ENCODE measurements at places on chromosomes 1 and 21. TPM values are rescaled to one million over a fixed set of nuclear protein-coding genes. Genes with fewer than 3 reads are reported as not detected.

GRCh38 chr1:65310078-65310587 is 790 bp downstream of the DNAJC6 start:
- no peaks in the 10 kb centered on the region for H3K36me3 ChIP-seq
- H3K27me3 ChIP-seq: no peaks in the 10 kb centered on the region
- H3K4me1 ChIP-seq: no peaks in the 10 kb centered on the region
- no peak overlapping the region for H3K27ac ChIP-seq
- H3K4me3 ChIP-seq: peak overlapping the region; percentile 41

DNA sequence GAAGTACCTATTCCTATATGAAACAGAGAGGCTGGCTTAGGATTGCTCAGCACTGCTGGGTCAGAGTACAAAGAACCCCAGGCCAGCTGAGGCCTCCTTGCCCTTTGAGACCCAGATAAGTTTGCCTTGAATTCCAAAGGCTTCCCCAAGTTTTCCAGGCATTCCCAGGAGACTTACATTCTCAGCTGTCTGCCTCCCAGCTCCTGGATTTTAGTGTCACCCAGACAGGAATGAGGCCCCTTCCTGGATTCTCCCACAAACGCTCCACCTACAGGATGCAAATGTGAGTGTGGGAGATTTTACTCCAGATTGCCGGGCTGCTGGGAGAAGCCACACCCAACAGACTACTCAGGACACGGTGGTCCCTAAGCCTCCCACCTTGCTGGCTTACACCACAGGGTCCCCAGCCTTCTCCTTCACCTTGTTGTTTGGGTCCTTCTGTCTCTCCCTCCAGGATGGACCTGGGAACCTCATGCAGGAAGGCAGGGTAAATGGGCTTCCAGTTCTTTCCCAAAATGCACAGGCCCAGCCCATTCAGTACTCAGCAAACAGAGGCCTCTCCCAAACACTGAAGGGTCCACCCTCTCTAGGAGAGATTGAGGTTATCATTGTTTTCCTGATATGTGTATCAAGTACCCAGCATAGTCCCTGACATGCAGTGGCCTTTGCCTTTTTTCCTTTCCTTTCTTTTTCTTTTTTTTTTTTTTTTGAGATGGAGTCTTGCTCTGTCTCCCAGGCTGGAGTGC is 10.6 kb downstream of the RHBG start:
- peaks cover 21% of the 10 kb centered on the region for H3K4me1 ChIP-seq
- H3K27me3 ChIP-seq: no peaks in the 10 kb centered on the region
- H3K4me3 ChIP-seq: no peak overlapping the region
- DNase-seq: peak; percentile 84

- H3K27ac ChIP-seq: no peak overlapping the region
- no peak overlapping the region for H3K4me3 ChIP-seq
- H3K4me1 ChIP-seq: no peaks in the 10 kb centered on the region
- H3K27me3 ChIP-seq: no peaks in the 10 kb centered on the region
- DNase-seq: no peak
- no peaks in the 10 kb centered on the region for H3K36me3 ChIP-seq
Observed at GRCh38 chr1:67777016-67777415, 56.3 kb downstream of the GNG12 start.

DNA sequence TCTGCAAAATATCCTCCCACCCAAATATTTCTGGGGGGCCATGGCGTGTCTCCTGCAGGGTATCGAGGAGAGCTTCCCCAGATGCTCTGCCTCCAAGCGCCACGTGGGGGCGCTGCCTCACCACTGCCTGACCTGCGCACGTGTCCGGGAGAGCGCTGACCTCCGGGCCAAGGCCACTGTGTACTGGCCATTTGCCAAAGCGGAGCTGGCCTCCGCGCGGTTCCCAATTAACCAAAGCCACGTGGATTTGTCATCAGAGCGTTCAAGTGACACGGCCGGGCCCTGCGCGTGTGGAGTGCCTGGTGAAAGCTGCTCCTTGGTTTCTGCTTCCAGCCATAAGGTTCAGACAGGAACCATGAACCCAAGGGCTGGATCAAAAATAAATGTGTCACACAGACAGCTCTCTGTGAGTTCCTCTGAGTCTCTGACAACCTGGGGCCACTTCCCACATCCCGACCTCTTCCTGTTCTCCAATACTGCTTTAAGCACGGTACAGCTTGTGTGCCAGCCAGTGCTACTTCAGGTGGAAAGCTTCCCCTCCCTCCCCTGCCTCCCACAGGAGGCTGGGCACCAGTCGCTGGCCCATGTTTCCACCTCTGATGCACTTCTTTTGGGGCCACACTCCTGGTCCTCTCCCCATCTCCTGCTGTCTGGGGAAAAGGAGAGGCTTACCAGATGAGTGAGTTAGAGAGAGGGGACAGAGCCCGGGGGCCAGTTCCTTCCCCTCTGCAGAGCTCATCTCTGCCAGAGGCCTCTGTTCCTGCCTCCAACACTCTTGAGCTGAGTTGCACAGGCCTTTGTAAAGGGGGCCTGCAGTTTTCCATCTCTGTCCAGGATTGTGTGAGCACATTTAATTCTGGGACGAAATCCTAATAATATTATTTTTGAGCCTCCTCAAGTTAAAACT is 26.1 kb downstream of the ZP4 start:
- DNase-seq: peak; percentile 58
- no peaks in the 10 kb centered on the region for H3K4me1 ChIP-seq
- H3K4me3 ChIP-seq: no peak overlapping the region
- no peaks in the 10 kb centered on the region for H3K36me3 ChIP-seq
- no peaks in the 10 kb centered on the region for H3K27me3 ChIP-seq

GRCh38 chr1:226647719-226648118 is 91.4 kb downstream of the ITPKB start:
- no peak for DNase-seq
- no peaks in the 10 kb centered on the region for H3K4me1 ChIP-seq
- no peaks in the 10 kb centered on the region for H3K36me3 ChIP-seq
- no peak overlapping the region for H3K27ac ChIP-seq
- peaks cover 1% of the 10 kb centered on the region for H3K27me3 ChIP-seq
- no peak overlapping the region for H3K4me3 ChIP-seq

- H3K4me1 ChIP-seq: no peaks in the 10 kb centered on the region
- H3K36me3 ChIP-seq: no peaks in the 10 kb centered on the region
- no peak for DNase-seq
- no peaks in the 10 kb centered on the region for H3K27me3 ChIP-seq
- H3K27ac ChIP-seq: no peak overlapping the region
Observed at GRCh38 chr21:16072737-16073136, 343.0 kb downstream of the USP25 start.

The KMO gene
- not detected for total RNA-seq
